ENCODE measurements at places on chromosomes 5 and 9.

GRCh38 chr5:160165137-160166068 lies 46.2 kb upstream of the PWWP2A start:
- H3K36me3 ChIP-seq = no peaks in the 10 kb centered on the region
- peak overlapping the region; percentile 90 for H3K27ac ChIP-seq
- DNase-seq = peak; percentile 73
- no peaks in the 10 kb centered on the region for H3K27me3 ChIP-seq

DNA sequence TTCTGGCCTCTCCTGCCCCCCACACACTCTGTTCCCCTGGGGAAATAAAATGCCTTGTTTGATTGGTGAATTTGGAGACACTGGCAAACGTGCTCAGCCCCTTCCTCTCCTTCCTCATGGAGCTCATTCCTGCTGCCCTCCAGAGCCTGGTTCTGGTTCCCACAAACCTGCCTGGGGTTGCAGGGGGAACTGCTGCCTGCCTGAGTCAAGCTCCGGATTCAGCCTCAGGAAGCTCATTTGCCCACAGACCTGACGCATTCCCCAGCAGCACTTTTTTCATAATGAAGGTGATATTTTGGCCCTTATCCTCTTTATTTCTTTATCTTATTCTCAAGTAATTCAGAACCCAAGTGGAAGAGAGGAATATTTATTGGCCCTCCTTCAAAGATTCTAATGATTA lies 140.5 kb downstream of the TTLL11 start:
- no peak for DNase-seq
- H3K27me3 ChIP-seq = no peaks in the 10 kb centered on the region
- peaks cover 1% of the 10 kb centered on the region for H3K4me1 ChIP-seq
- no peak overlapping the region for H3K27ac ChIP-seq
- no peak overlapping the region for H3K4me3 ChIP-seq

GRCh38 chr5:108545301-108545700 lies 163.4 kb upstream of the FBXL17 start:
- peaks cover 2% of the 10 kb centered on the region for H3K4me1 ChIP-seq
- no peaks in the 10 kb centered on the region for H3K36me3 ChIP-seq
- H3K4me3 ChIP-seq = no peak overlapping the region

DNA sequence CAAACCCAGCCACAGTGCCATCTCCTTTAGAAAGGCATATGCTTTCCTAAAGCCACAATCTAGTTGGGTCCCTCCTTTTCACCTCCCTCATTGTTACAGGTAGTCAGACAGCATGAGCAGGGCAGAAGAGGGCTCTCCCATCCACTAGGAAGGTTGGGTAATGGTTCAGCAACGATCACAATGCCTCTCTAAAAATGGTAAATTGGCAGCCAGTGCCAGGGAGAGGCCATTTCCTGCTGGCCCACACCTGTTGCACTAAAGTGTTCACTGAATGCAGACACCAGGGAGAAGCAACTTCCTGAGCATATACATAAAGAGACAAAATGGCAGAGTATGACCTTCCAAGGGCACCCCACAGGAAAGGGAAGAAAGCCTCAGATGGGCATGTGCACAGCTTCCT lies 31.3 kb upstream of the DAP start:
- no peaks in the 10 kb centered on the region for H3K27me3 ChIP-seq
- H3K4me1 ChIP-seq = no peaks in the 10 kb centered on the region
- DNase-seq = no peak
- no peak overlapping the region for H3K4me3 ChIP-seq
- H3K36me3 ChIP-seq = no peaks in the 10 kb centered on the region

DNA sequence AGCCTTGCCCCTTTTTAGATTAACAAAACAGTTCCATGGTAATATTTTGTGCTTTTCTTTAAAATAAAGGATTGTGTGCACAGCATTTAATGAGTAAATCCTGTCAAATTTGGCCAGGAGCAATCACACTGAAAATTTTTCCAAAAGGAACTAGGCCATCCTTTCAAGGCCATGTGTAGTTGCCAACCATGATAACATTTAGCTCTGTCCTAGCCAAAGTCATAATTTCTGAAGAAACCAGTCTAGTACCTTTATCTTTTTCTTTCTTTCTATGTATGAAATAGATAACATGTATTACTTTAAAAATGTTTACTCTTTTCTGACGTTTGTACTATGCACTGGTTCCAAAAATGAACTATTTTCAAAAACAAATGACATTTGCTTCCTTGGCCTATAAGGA lies 143.7 kb downstream of the PBX3 start:
- no peak for DNase-seq
- H3K4me3 ChIP-seq = no peak overlapping the region

DNA sequence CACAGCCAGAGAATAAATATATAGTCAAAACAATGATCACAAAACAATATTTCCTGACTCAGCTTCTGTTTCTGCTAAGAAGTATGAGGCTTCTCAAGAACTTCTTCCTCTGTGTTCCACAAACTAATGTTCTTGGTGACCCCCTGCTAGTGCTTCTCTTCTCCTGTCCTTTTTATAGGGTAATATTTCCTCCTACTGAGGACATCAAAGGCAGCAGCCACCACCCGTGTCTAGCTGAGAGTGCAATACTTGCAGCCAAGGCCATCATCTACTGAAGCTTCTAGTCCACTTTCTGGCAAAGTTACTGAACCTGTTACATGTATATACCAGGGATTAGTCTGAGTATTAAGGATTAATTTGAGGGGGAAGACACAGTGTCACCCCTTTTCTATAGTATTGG lies 83.7 kb upstream of the SLC12A2 start:
- no peak overlapping the region for H3K27ac ChIP-seq
- H3K36me3 ChIP-seq = no peaks in the 10 kb centered on the region
- no peaks in the 10 kb centered on the region for H3K4me1 ChIP-seq
- DNase-seq = no peak
- no peak overlapping the region for H3K4me3 ChIP-seq
- H3K27me3 ChIP-seq = no peaks in the 10 kb centered on the region

GRCh38 chr9:68690088-68690487 lies 15.0 kb upstream of the PIP5K1B start:
- no peak for DNase-seq
- no peaks in the 10 kb centered on the region for H3K4me1 ChIP-seq
- no peak overlapping the region for H3K4me3 ChIP-seq
- H3K27ac ChIP-seq = no peak overlapping the region
- H3K36me3 ChIP-seq = no peaks in the 10 kb centered on the region

DNA sequence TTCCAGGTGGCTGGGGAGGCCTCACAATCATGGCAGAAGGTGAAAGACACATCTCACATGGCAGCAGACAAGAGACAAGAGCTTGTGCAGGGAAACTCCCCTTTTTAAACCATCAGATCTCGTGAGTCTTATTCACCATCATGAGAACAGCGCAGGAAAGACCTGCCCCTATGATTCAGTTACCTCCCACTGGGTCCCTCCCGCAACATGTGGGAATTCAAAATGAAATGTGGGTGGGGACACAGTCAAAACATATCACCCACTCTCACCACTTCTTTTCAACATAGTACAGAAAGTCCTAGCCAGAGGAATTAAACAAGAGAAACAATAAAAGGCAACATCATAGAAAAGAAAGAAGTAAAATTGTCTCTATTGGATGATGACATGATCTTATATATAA lies 223.4 kb upstream of the SLC24A2 start:
- H3K27me3 ChIP-seq = no peaks in the 10 kb centered on the region
- no peak for DNase-seq
- H3K4me1 ChIP-seq = no peaks in the 10 kb centered on the region

DNA sequence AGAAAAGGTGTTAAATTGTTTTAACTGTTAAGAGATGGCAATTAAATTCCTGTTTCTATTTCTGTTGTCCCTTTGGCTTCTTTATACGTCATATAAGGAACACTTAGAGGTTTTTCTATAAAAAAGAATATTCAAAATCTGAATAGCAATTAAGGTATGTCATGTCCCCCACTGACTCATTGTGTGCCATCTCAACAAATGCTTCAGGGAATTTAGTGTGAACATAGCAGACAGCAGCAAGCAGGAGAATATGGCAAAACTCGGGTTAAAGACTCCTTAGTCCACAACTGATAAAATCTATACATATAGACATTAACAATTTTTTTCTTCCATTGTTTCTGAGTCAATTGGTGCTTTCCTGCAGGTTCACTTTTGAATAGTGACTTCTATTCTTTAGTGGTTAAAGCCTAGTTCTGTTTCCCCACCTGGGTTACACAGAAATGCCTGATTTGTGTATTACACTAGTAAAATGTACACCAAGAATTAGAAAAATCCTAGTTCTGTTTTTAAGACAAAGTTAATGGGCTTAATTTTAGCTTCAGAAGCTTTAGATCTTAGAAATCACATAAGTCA lies 17.9 kb upstream of the RPS23 start:
- H3K27me3 ChIP-seq = peaks cover 1% of the 10 kb centered on the region
- no peak overlapping the region for H3K27ac ChIP-seq
- H3K36me3 ChIP-seq = no peaks in the 10 kb centered on the region
- H3K4me1 ChIP-seq = peaks cover 15% of the 10 kb centered on the region

DNA sequence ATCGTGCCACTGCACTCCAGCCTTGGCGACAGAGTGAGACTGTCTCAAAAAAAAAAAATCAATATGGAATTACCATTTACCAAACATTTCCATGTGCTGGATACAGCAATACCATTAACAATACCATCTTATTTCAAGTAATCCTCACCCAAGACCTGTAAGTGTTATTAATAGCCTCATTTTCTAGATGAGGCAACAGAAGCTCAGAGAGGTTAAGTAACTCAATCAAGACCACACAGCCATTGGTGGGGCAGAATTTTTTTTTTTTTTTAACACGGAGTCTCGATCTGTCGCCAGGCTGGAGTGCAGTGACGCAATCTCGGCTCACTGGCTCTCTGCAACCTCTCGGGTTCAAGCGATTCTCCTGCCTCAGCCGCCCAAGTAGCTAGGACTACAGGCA lies 3.6 kb upstream of the FIBCD1 start:
- no peak overlapping the region for H3K4me3 ChIP-seq
- DNase-seq = no peak

GRCh38 chr5:56168066-56168478 lies 65.1 kb downstream of the ANKRD55 start:
- H3K4me1 ChIP-seq = no peaks in the 10 kb centered on the region
- no peak overlapping the region for H3K4me3 ChIP-seq
- DNase-seq = no peak
- no peaks in the 10 kb centered on the region for H3K27me3 ChIP-seq
- no peak overlapping the region for H3K27ac ChIP-seq
- H3K36me3 ChIP-seq = no peaks in the 10 kb centered on the region

GRCh38 chr5:13186177-13186576 lies 758.3 kb downstream of the DNAH5 start:
- H3K36me3 ChIP-seq = no peaks in the 10 kb centered on the region
- H3K4me3 ChIP-seq = no peak overlapping the region
- DNase-seq = no peak
- no peaks in the 10 kb centered on the region for H3K4me1 ChIP-seq
- no peak overlapping the region for H3K27ac ChIP-seq
- H3K27me3 ChIP-seq = no peaks in the 10 kb centered on the region

DNA sequence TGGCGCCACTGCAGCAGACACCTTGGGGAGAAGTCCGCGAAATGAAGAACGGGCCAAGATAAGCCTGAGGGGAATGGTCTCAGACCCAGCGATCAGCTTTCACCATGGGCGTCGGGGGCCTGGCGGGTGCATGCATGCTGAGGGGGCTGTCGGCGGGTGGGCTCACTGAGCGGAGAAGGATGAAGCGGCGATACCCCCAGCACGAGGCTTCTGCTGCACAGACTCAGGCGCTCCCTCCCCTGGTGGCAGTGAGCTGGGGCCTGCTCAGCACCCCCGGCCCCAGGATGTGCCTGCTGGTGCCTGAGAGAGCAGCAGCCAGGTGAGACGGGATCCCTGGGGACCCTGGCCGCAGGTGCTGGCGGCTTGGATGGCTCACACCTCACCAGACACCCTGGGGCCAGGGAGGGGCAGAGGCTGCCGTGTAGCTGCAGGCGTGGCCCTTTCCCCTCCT lies 31.2 kb downstream of the CEP72 start:
- no peaks in the 10 kb centered on the region for H3K27me3 ChIP-seq
- no peaks in the 10 kb centered on the region for H3K4me1 ChIP-seq
- H3K4me3 ChIP-seq = no peak overlapping the region

DNA sequence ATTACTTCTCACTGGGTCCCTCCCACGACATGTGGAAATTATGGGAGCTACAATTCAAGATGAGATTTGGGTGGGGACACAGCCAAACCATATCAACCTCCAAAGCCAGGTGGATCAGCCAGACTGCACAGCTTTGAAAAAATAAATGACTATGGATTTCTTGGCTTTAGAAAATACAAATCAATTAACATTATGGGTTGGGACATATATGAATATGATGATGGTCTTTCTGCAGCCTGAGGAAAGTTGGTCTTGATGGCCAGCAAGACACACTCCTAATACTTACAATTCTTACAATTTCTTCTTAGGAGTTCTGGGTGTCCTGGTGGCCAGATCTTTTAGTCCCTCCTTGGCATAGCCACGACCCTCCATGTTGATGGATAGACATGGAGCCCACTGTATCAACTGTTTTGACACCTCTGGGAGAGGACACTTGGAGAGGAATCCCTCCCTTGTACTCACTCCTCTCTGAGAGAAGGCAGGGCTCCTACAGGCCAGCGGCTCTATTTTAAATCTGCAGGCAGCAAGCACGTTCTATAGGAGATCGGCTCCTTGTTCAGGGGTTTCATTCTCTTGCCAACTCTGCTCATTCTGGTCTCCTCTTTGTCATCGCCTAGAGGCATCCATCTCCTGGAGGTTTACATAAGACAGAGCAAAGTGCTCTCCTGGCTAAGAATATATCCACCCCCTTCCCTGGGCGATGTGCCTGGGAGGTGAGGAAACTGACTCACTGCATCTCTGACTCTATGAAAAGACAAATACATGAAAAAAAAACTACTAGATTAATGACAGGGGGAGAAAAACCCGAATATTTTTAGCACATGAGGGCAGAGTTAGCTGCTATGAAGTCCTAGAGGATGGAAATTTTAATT lies 145.9 kb downstream of the CARTPT start:
- H3K27me3 ChIP-seq = no peaks in the 10 kb centered on the region
- H3K36me3 ChIP-seq = no peaks in the 10 kb centered on the region
- H3K27ac ChIP-seq = no peak overlapping the region
- DNase-seq = no peak
- H3K4me1 ChIP-seq = no peaks in the 10 kb centered on the region

- H3K36me3 ChIP-seq = 0 out of 2 replicates have a peak, but pooled peaks cover 5% of the 10 kb centered on the region
- H3K4me1 ChIP-seq = peaks cover 6% of the 10 kb centered on the region
- no peaks in the 10 kb centered on the region for H3K27me3 ChIP-seq
- peak overlapping the region; percentile 89 for H3K27ac ChIP-seq
- H3K4me3 ChIP-seq = peak overlapping the region; percentile 86
These were observed 547 bp downstream of the CLTA start for GRCh38 chr9:36191290-36191645.

DNA sequence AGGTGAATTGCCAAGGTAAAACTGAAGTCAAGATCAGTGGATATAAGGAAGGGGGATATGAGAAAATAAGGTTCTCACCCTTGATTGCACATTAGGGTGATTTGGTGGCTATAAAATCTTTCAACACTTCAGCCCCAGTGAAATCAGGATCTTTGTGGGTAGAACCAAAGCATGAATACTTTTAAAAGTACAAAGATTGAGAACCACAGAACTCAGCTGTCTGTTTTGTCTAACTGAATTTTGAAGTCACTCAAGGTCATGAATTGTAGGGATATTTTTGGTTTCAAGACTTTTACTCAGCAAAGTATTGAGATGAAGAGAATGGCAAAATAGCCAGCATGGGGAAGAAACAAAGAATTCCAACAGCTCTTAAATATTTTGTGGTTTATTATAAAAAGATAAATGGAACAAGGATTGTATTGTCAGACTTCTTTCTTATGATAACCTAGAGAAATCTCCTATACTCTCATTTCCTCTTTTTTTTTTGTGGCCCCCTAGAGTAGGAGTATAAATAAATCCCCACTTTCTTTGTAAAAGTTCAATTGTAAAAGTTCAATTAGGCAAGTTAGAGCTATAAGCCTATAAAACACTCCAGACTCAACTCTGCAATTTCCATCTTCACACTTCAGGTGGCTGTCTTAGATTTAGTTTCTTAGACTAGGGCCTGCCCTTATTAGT lies 272.9 kb downstream of the PDE4D start:
- H3K36me3 ChIP-seq = no peaks in the 10 kb centered on the region
- no peak overlapping the region for H3K27ac ChIP-seq
- no peak for DNase-seq
- no peak overlapping the region for H3K4me3 ChIP-seq
- H3K27me3 ChIP-seq = no peaks in the 10 kb centered on the region
- H3K4me1 ChIP-seq = no peaks in the 10 kb centered on the region

Measured in H1 (cell line).